ENCODE measurements at places on chromosomes 12 and 14.

- no peak for DNase-seq
Observed at GRCh38 chr12:114501474-114501807, 95.5 kb upstream of the TBX5 start.

DNA sequence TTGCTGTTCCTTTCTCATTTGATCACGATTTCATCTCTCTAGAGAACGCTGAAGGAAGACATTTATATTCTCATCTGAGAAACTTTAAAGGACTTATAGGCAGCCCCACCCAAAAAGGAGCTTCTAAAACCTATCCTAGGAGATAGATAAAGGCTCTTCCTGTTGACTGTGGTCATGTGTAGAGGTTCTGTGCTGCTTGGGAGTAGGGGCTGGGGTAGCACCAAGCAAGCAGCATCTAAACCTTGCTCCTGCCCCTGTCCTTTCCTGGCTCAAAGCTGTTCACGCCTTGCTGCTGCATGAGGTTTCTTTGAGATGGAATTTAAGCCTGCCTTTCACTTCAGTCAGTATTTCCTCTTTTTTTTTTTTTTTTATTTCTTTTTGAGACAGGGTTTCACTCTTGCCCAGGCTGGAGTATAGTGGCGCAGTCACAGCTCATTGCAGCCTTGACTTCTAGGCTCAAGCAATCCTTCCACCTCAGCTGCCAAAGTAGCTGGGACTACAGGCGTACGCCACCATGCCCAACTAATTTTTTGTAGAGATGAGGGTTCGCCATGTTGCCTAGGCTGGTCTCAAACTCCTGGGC is 41.4 kb downstream of the RAB35 start:
- no peak for DNase-seq

DNA sequence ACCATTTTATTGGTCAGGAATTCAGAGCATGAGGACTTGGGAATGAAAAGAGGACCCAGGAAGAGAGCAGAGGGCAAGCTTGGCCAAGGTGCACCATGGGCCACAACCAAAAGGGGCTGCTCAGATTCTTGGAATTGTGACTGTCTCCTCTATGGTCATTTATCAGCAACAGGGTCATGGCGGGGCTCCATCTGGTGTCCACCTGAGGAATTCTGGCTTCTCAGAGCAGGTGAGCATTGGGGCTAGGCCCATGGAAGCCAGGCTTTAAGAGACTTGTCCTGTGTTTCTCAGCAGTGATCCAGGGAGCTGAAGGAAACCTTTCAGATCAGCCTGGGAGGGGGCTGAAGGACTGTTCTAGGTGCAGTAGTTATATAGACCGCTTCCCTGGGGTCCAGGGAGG is 2.6 kb upstream of the RIN3 start:
- DNase-seq, result no peak

DNA sequence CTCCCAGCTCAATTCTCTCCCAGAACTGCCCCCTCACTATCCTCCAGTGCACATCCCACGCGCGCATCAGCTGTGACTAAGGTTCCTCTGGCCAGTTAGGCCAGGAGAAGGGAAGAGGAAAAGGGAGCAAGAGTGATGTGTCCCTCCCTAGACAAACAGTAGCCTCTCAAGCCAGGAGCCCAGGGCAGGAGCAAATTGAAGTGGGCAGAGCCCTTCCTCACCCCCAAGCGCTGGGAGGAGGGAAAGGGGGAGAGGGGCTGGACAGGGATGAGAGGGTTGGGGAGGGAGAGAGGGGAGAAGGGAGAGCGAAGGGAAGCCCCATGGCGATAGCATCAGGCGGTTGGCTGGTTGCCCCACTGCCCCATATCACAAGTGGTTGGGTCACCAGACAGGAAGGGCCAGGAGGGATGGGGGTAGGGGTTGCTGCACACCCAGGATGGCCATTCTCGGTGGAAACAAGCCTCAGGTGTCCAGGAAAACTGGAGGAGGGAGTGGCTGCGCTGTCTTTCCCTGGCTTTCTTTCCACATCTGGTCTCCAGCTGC is 1.1 kb downstream of the CD63 start:
- DNase-seq, result peak; percentile 93

GRCh38 chr12:119938049-119938667 is 50.9 kb upstream of the BICDL1 start:
- peak; percentile 47 for DNase-seq

- peak; percentile 41 for DNase-seq
Observed at GRCh38 chr12:54251667-54252284, 28.1 kb downstream of the CBX5 start.

- DNase-seq, result no peak
Observed at GRCh38 chr14:104385531-104386101, 193.9 kb upstream of the C14orf180 start.

DNA sequence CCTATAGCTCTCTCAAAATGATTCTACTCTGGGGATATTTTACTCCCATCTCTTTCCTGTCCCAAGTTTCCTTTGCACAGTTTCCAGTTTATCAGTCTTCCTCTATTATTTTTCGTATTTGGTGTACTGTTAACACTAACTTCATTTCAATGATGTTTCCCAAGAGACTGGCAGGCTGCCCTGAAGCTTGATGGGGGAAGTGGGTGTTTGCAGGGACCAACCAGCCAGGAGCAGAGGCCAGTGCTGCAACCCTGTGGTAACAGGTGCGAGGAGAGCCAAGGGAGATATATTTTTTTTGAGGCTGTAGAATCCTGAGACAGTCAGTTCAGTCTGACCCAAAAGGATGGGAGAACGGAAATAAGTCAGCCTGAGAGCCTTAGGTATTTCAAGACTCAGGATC is 11.8 kb upstream of the CEBPE start:
- DNase-seq, result no peak

- no peak for DNase-seq
Observed at GRCh38 chr12:125208942-125209341, 143.7 kb downstream of the AACS start.

- peak; percentile 74 for DNase-seq
Observed at GRCh38 chr12:56941299-56942017, 7.2 kb upstream of the SDR9C7 start.

DNA sequence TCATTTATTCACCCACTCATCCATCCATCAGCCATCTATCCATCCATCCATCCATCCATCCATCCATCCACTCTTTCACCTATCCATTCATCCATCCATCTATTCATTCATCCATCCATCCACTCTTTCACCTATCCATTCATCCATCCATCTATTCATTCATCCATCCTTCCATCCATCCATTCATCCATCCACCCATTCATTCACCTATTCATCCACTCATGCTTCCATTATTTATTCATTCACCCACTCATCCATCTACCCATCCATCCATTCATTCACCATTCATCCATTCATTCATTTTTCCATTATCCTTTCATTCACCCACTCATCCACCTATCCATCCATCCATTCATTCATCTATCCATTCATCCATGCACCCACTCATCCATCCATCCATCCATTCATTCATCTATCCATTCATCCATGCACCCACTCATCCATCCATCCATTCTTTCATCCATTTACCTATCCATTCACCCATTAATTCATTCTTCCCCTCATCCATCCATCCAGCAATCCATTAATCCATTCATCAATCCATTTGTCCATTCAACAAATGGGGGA is 360.9 kb downstream of the ADGRD1 start:
- no peak for DNase-seq

- no peak for DNase-seq
Observed at GRCh38 chr12:12461923-12462315, 100.7 kb downstream of the DUSP16 start.

GRCh38 chr14:48967419-48967818 is 618.8 kb downstream of the RPS29 start:
- DNase-seq, result no peak

GRCh38 chr12:130335517-130336392 is 1.9 kb upstream of the PIWIL1 start:
- DNase-seq, result peak; percentile 41

- peak; percentile 98 for DNase-seq
Observed at GRCh38 chr12:89162589-89163261, 189.6 kb downstream of the DUSP6 start.

DNA sequence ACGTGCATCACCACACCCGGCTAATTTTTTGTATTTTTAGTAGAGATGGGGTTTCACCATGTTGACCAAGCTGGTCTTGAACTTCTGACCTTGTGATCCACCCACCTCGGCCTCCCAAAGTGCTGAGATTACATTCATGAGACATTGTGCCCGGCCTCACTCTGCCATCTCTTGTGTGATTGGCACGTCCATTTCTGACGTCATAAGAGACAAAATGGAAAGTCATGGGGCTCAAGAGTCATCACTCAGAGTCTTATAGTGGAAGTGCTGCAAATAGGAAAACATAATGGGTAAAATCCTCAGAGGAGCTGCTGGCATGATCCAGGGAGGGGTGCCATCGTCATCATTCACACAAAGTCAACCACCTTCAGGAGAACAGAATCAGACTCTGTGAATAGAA is 54.2 kb upstream of the GPATCH2L start:
- DNase-seq, result no peak

DNA sequence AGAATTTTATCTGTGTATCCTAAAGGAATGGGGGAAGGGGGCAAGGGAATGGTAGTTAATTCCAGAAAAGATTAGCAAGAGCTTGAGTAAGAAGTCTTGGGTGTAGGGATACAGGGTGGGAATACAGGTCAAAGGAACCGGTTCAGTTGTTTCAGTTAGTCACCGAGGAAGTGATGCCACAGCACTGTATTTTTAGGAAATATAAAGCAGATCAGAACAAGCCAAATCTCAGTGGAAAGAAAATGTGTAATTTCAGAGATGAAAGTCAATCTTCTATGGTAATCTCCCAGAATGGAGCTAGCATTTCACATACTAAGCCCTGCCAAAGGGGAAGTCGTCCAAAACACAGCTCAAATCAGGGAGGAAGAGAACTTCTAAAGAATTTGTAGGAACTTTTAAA is 4.7 kb upstream of the TUBA1C start:
- no peak for DNase-seq

GRCh38 chr12:67415473-67415872 is 146.3 kb downstream of the CAND1 start:
- peak; percentile 46 for DNase-seq

GRCh38 chr14:91127401-91127801 is 13.5 kb downstream of the DGLUCY start:
- peak; percentile 85 for DNase-seq

- DNase-seq, result no peak
Observed at GRCh38 chr14:21078287-21078686, 8.2 kb downstream of the ARHGEF40 start.

GRCh38 chr12:123122626-123123025 is 28.3 kb downstream of the PITPNM2 start:
- DNase-seq, result no peak

GRCh38 chr14:89139404-89140247 is 277.4 kb downstream of the FOXN3 start:
- no peak for DNase-seq

DNA sequence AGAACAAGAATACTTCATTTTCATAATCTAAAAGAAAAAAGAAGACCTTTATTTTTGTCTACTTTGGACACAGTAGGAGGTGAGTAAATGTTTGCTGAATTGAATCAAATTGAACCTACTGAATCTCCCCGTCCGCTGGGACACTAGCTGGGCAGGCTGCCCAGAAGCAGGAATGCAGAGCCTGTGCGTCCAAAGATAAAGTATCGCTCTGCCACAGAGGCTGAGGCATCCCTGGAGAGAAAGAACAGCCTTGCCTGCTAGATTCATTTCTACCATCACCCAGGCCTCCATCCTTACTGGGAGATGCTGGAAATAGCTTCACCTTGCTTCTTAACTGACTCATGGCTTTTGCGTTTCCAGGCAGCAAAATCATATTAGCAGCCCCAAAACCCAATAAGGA is 64.1 kb upstream of the TSPAN11 start:
- DNase-seq, result no peak

DNA sequence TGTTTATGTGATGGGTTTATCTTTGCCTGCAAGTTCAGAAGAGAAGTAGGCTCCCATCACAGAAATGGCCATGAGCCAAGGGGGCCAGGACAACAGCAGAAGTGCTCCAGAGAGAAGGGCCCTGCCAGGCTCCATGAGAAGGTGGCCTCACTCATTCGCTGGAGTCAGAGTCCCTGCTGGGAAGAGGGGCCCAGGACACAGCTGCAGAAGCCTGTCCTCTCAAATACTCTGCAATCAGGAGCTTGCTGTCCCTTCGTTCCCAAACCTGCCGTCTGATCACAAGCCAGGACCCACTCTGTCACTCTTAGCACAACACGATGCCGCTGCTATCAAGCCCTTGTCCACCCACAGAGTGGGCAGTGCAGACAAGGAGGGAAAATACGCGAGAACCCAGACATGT is 306.2 kb upstream of the FKBP4 start:
- no peak for DNase-seq

GRCh38 chr14:76196980-76197695 is 45.4 kb downstream of the GPATCH2L start:
- DNase-seq, result no peak

DNA sequence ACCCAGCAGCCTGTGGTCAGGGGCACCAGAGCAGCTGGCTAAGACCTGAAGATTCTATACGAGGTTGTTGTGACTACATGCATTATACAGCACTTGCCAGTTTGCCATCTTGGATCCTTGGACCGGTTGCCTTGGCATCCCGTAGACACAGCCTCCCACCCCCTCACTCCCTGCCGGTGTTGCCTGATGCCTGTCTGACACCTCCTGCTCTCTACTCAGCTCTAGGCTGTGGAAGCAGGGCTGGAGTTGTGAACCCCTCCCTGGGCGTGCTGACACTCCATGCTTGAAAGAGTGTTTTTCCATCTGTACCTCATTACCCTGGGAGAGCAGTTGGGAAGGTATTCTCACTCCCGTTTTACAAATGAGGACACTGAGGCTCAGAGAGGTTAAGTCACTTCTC is 2.5 kb downstream of the CHGA start:
- no peak for DNase-seq

DNA sequence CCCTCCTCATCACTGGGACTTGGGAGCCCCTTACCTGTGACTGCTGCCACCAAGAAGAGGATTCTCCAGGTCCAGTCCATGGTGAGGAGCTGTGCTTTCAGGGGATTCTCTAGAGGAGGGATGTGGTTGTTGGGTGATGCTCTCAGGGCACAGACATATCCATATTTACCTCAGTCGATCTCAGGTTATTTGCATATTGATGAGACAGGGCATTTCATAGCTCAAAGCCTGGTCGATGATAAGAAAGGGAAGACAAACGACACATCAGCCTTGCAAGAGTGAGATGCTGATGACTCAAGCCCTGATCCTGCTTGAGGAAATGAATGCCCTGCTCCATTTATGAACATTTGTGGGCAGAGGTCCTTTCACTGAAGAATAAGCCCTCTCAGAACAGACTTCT is 981.0 kb downstream of the TMEM121 start:
- no peak for DNase-seq

GRCh38 chr12:30774599-30774998 is 19.8 kb upstream of the CAPRIN2 start:
- no peak for DNase-seq
